ENCODE measurements at places on chromosomes 11 and 22.

DNA sequence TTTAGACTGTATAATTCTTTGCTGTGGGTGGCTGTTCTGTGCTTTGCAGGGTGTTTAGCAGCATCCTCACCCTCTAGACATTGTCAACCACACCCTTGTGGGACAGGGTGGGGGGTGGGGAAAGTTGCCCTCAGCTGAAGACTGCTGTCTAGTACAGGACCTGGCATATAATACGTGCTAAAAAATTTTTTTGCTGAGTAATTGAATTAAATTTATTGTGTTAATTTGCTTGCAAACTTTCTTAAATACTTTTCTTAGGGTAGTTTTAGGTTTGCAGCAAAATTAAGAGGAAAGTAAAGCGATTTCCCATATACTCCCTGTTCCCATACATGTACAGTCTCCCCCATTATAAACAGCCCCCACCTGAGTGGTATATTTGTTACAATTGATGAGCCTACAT, 268.5 kb downstream of the SOX6 start:
- DNase-seq, result no peak

GRCh38 chr22:40595497-40596234, 40.9 kb downstream of the MRTFA start:
- no peak for DNase-seq

DNA sequence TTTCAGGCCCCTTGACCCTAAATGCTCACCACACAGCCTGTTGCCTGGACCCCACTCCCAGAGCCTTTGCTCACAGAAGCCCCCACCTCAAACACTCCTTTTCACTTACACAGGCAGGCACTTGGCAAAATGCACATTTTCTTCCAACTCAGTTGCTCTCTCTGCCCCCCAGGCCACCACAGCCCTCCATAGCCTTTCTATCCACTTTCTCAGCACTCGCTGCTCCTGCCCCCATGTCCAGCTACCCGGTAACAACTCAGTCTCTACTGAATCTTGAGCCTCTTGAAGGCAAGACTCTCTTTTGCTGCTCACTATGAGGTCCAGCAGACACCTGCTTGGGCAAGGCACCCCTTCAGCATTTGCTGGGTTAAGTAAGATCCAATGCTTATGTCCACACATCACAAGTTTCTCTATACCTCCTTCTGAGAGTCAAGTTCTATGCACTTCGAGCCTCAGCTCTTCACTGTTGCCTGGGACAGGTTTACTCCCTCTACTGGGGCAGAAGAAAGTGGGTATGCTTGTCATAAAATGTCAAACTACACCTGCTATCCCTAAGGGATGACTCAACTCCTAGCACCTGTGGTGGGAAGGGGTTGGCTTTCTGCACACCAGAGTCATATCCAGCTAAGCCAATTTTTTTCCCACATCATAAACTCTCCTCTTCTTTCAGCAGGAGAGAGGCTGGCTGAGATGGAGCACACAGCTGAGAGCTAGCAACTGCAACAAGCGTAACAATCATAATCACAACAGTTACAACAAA, 36.9 kb downstream of the MORC2 start:
- no peak for DNase-seq

DNA sequence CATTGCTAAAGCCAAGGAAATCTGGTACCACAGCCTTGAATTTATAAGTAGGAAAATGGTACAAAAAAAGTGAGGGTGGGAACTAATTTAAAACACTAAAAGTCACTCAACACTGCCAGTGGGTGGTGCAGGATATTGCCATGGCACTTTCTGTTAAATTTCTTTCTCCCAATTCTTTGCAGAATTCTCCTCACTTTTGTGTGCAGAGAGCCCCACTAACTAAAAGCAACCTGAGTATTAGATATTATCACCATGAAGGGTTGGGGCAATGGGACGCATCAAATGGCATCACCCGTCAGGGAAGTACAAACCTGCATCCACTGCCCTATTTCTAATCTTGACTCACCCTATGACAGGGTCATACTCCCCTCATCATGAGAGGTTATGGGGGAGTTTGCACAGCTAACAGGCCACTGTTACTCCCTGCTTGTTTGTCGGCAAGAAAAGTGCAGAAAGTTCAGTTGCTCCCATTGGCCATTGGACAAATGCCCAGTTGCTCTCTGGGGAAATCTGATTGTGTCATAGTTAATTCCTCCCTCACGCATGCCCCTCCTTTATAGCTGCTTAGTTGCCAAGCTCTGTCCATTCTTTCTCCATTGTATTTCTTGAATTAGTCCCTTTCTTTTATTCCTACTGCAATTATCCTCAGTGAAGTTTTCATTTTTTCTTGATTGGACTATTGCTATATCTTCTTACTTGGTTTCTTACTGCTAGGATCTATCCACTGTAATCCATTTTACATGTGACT, 93.8 kb upstream of the BLID start:
- peak; percentile 82 for DNase-seq

- no peak for DNase-seq
Observed at GRCh38 chr11:75028321-75028720, 39.6 kb downstream of the NEU3 start.

GRCh38 chr11:39661890-39662289, 1797.6 kb downstream of the LRRC4C start:
- DNase-seq, result no peak

- DNase-seq, result no peak
Observed at GRCh38 chr22:25105817-25106650, 93.6 kb upstream of the CRYBB3 start.

GRCh38 chr22:23984430-23984829, 4.5 kb downstream of the GSTT2 start:
- DNase-seq, result peak; percentile 19

DNA sequence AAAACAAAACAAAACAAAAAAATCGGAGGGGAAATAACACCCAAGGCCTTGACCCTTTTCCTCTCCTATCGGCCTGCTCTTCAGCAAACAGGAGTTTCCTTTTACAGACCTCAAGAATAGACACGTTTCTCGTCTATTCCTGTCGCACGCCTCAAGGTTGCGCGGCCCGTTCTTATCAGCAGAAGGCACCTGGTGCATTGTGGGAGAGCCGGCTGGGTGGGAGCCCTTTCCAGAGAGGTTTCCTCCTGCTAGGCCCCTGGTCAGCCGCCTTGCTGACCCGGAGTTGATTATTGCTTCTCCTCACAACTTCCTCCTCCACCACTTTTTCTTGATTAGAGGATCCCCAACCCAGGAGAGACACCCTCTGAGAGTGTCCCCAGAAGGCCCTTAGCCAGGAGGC, 497.3 kb downstream of the MIAT start:
- no peak for DNase-seq

- DNase-seq, result no peak
Observed at GRCh38 chr22:32322986-32323385, 34.7 kb upstream of the RFPL3 start.

DNA sequence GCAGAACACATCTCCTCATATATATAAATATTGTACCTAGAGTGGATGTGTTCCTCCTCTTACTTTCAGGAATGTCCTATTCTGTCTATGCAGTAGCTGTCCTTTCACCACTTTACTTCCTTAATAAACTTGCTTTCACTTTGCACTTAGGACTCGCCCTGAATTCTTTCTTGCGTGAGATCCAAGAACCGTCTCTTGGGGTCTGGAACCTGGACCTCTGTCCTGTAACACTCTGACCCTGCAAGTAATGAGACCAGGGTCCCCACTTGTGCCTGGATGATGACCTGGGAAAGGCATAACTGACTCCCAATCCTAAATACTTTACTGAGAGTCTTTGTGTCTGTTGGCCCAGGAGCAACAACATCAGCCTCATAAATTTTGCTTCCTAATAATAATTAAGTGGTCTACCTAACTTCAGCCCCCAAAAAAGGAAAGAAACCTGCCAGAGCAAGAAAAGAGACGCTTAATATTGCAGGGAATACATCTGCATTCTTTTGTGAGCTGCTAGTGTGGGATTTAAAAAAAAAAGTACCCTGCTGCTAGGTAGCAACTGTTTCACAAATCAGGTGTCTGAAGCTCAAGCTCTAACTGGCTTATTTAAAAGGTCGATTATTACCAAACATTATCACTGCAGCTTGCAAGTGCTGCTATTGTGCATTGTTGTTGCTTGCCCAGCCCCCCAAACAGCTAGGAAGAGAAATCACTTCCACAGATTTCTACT, 69.3 kb downstream of the FAM168A start:
- no peak for DNase-seq

- no peak for DNase-seq
Observed at GRCh38 chr11:46912526-46913150, 5.7 kb downstream of the LRP4 start.

DNA sequence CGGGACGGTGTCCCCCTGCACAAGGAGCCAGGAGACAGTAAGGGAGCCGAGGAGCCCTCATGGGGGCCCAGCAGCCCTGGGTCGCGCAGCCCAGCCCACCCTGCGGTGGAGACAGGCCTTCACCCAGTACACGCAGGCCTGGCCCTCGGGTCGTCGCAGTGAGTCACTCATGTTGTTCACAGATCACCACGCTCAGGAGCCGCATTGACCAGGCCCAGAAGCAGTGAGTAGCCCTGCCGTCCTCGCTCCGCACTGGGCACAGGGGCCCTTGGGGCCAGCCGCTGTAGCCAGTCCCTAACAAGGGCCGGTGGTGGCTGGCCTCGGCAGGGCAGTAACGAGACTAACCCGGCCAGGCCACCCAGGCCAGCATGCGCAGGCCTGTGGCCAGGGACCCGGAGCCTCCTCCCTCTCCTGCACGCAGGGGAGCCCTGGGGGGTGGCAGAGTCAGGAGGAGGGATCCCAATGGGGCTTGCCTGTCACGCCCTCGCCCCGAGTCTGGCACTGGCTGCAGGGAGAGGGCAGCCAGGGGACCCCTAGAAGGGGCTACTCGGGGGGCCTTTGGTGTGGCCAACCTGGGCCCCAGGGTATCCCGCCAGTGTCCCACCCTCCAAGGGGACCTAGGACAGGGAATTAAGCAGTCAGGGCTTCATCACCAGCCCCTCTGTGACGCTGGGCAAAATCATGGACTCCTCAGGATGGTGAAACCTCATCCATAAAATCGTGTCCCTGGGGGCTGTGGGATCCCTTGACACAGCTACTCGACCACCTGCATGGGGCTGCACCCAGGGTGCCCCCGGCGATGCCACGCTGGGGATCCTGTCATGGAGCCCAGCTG, 10.1 kb upstream of the MRPL23 start:
- DNase-seq, result no peak

DNA sequence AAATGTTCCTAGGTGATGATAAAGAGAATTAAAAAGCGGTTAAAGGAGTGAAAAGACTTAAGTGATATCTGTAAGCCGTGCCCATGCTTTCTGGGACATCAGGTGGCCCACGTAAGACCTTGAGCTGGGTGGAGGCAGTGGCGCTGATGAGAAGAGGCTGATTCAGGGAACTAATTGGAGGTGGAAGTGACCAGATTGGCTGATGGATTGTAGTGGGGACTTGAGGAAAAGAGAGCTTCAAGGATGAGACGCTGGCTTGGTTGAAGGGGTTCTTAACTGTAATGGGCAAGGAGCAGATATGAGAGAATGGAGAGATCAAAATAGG, 69.1 kb upstream of the EP300 start:
- DNase-seq, result no peak

- DNase-seq, result no peak
Observed at GRCh38 chr11:113332638-113333329, 18.4 kb downstream of the TTC12 start.

GRCh38 chr11:63132985-63133775, 10.8 kb downstream of the SLC22A24 start:
- DNase-seq, result no peak

DNA sequence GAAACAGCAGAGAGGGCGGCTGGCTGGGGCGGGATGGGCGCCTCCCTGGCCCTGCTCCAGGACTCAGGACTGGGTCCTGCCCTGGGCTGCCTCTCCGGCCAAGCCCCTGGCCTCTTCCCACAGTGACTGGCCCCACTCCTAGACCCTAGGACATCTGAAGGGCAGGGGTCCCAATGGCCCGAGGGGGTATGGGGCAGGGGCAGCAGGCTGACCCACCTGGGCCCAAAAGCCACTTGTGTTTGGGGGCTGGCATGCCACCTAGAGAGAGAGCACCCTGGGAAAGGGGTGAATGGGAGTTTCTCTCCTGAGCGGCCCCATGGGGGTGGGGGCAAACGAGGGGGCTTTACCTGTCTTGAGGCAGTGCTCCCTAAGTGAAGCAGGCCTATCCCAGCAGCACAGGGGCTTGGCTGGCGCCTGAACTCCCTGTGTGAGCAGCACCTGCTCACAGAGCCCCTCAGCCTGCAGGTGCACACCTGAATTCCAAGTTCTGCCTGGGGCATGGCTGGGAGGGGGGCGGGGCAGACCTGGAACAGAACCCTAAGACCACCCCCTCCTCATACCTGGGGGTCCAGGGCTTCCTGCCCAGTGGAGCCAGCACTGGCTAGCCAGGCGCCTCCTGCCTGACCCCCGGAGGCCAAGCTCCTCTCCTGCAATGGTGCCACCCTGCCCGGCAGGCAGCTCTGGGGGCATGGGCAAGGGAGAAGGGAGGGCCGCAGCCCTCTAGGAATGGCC, 16.9 kb downstream of the DUSP8 start:
- DNase-seq, result no peak

- DNase-seq, result no peak
Observed at GRCh38 chr11:35619855-35620640, 1.8 kb downstream of the FJX1 start.

GRCh38 chr11:10762913-10763421, 11.9 kb downstream of the CTR9 start:
- no peak for DNase-seq

GRCh38 chr11:27795955-27796861, 96.0 kb upstream of the BDNF start:
- DNase-seq, result no peak

GRCh38 chr11:67588136-67588503, 4.5 kb downstream of the GSTP1 start:
- no peak for DNase-seq

DNA sequence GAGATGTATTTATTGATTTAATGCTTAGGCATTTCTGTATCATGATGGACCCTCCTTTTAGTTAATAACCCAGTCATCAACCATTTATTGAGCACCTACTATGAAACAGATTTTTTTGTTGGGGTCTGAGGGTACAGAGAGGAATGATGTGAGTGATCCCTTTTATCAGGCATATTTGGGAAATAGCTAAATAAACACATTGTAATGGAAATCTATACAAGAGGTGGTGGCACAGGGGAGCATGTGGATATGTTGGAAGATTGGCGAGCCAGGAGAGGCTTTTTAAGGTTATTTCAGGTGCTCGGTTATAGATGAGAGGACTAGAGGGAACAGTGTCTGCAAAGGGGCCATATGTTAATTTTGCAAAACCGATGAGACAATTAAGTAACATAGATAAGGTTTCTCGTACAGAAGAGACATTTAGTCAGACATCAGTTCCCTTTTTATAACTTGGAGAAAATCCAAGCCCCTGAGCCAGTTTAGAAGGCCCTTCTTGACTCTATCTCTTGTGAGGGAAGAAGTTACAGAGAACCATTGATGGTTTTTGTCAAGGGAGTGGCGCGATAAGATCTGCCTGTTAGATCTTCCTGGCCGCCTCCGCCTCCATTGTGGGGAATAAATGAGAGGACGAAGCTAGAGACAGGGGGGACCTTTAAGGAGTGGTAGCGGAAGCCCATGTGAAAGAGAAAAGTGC, 2.0 kb downstream of the ATXN10 start:
- DNase-seq, result no peak

- no peak for DNase-seq
Observed at GRCh38 chr11:75718419-75719339, 1.0 kb downstream of the MOGAT2 start.
